ENCODE measurements at places on chromosomes 5 and 9.
A peak's percentile ranks its signal among the peaks of the same experiment; 100 is the strongest.

DNA sequence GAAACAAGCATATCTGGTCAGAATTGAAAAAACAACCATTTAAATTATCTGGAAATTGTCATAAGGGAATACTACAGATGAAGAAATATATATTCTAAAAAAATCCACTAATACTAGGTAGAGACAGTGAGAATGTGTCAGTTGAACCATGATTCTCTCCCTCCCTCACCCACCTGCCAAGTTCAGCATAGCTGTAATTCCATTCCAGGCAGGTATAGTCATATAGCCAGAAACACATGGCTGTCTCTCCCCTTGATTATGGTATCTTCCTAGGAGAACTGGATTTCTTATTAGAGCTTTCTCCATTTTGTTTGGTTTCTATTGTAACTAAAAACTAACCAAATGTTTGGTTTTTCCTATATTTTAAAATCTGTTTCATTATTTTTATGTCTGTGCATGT lies 509.2 kb downstream of the CDH10 start:
- no peak for DNase-seq

DNA sequence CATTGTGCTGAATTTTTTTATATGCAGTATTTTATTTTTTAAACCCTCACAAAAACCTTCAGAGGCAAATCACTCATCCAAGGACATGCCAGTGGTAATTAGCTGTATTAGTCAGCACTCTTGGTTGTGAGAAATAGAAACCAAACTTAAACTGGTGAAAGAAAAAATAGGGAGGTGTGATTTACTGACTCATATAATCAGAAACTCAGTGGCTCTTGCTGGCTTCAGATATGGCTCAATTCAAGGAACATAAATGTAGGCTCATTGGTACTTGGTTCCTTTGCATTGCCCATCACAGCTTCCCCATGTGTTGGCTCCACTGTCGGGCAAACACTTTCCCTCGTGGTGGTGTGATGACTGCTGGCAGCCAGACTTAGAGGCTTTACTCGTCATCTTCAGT lies 497.2 kb downstream of the MAT2B start:
- peak; percentile 22 for DNase-seq

DNA sequence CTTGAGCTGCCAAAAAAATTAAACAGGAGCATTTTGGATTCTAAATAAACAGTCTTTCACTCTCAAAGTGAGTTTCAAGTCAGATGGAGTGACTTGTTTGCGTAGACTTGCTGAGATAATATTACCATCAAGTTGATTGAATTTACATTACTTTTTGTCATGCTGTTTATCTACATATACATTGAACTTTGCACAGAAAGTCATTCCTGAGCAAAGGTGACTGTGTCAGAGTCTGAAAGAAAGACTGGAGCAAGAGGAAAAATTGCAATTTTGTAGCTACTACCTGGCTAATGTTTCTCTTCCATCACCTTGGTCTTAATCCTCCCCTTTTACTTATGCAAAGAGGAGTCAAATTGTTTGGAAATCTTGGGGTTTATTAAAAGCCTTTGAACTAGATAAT lies 179.4 kb downstream of the PTTG1 start:
- DNase-seq, result no peak

DNA sequence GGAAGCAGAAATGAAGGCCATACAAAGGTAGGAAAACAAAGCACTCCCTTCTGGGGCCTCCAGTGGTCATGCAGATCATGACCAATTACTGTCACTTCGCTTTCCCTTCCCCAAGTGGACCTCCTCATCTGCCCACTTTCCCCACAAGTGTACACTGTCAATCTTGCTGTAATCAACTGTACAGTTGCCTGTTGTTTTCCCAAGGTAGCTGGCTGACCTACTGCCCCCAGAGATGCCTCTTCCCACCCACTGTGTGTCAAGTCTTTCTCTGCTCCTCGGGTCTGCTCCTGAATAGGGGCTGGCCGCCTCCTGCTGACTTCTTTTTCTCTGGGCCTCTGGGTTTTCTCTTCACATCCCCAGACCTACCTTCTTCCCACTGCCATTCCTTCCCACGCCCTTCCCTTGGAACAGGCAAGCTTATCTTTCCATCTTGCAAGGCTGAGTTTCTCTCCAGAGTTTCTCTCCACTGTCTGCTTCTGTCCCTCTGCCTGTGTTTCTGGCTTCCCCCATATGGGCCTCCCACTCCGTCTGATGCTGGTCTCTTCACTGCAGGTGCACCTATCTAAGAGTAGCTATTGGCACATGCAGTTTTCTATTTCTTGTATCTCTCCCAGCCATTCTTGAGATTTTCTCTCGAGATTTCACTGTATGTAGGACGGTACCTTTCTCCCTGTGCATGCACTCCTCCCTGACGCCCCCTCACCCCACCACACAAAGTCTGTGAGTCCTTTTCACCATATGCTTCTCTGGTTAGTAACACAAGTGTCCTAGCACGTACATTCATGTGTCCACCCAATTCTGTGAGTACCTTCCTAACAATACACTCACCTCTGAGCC lies 2.4 kb downstream of the ELL2 start:
- peak; percentile 42 for DNase-seq

GRCh38 chr9:81822301-81822865 lies 105.8 kb upstream of the SPATA31D4 start:
- no peak for DNase-seq

Measured in GM12865 (cell line).